Keratinocyte (primary cell): ENCODE measurements at places on chromosomes 5 and 9. TPM values are rescaled to one million over a fixed set of nuclear protein-coding genes. Genes with fewer than 3 reads are reported as not detected.

The RPL35 gene
- 2,334 to 5,073 TPM (median 3,325 TPM) in 3 replicates for polyA plus RNA-seq

GRCh38 chr9:13467157-13467556 lies 187.7 kb upstream of the MPDZ start:
- no peak for DNase-seq

DNA sequence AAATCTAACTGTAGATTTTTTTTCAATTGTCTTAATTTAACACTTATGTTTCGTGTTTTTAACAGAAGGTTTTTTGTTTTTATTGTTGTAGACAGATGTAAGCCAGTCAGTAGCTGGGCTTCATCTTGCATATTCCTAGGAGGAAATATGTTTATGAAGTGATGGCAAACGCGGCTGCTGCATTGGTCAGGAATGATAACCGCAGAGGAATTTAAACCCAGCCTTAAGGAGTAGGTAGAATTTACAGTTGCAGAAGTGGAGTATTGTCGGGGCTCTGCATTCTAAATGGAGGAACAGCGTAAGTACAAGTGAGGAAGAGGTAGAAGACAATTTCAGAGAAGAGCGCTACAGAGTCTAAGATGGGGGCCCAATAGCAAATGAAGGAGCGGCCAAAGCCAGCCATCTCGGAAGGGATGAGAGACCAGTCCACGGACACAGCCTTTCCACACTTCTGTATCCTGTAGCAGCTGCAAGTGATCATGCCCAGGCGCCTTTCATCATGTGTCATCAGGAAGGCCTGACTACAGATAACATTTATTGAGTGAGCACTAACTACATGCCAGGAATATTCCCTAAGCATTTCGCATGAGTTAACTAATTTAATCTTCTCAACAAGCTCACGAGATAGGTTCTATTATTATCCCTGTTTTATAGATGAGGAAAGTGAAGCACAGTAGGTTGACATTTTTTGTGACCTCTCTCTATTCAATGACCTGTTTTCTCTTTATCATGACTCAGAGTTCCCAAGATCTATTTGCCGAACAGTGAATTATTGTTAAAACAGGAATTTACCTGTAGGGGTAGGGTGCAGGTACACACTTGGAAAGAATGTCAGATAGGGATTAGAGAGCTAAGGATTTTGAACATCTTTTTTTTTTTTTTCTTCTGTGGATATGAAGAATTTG lies 38.1 kb downstream of the CMYA5 start:
- no peak for DNase-seq

DNA sequence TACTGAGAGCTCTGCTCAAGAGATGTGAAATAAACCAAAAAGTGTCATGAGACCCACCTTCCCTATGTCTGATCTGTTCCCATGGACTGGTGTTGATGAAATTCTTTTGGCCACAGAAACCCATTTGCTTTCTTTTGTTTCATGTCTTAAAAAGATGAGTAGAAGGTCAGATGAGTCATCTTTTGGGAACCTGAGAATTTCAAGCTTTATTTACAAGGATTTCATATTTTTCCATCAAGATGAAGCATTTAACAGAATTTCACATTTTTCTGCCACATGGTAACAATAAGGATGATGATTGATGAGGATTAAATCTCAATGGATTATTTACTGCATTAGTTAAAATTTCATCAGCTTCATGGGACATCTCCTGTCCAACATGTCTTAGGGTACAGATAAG lies 337.8 kb downstream of the DEPDC1B start:
- no peak for DNase-seq

The EGFLAM gene
- polyA plus RNA-seq, result not detected in 3 replicates

- no peak for DNase-seq
These were observed 11.0 kb downstream of the CDH10 start for GRCh38 chr5:24633715-24634325.

DNA sequence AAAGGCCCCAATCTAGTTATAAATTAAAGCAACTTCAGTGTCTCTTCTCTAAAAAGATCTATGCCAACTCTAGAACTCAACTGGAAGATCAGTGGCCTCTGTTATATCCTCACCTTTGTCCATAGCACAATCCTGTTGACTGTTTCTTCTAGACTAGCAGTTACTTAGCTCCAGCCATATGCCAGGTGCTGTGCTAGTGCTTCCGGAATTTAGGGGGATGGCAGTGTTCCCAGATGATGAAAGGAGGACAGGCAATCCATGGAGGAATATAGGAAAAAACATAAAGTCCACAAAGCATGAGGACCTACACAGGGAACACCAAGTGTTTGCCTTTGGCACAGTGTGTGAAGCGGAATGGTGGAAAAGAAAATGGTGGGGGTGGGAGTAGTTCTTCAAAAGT lies 214.3 kb downstream of the MAPKAP1 start:
- no peak for DNase-seq

GRCh38 chr5:891837-892393 lies 686 bp downstream of the BRD9 start:
- no peak for DNase-seq

The SPATA6L gene
- 0.51 to 0.92 TPM (median 0.80 TPM) in 3 replicates for polyA plus RNA-seq

DNA sequence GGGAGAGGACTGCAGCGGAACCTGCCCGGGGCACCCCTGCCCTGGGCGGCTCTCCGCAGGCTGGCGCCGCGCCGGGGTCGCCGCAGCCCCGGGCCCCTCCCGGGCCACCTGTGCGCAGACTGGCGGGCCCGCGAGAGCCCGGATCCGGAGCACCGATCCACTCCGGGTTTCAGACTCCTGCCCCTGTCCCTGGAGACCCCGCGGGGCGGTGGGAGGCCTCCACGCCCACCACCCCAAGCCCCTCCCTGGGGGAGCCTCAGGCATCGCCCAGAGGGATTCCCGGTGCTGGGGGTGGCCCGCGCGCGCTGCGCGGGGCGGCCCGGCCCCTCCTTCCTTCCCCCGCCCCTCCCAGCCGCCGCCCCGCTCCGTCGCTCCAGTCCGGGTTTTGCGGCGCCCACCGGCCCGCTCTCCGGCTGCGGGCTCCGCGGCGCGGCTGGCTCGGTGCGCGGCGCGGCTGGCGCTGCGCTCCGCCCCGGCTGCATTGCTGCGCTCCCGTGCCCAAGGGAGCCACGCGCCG lies at the start of gene UNC5A:
Gene UNC5A (plus strand): TSS at position 479 of the 517 bp plus-strand sequence. CDS start 192 bp downstream, outside the sequence.
- DNase-seq, result no peak

DNA sequence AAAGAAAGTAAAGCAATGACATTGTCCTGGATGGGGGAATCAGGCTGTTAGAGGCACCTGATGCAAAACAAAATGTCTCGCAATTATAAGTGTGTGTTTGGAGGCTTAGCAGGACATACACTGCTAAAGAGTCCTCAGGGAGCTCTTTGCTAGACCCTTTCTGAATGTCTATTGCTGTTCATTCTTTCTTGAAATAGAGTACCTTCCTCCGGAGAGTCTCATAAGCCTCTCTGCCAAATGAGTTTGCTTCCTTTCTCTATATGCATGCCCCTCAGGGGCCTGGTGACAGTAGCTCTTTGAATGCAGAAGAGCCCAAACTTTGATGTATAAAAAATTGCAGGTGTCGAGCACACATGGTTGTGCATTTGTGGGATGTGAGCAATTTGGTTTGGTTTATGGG lies 26.4 kb upstream of the ADAMTSL1 start:
- no peak for DNase-seq

DNA sequence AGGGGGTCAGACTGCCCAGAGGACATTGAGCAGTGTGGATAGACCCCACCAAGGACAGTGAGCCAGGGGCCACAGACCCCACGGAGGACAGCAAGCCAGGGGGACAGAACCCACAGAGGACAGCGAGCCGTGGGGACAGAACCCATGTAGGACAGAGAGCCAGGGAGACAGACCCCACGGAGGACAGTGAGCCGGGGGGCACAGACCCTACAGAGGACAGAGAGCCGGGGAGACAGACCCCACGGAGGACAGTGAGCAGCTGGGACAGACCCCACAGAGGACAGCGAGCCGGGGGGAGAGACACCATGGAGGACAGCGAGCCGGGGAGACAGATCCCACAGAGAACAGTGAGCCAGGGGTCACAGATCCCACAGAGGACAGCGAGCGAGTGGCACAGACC lies 3.4 kb upstream of the ZDHHC11 start:
- no peak for DNase-seq

DNA sequence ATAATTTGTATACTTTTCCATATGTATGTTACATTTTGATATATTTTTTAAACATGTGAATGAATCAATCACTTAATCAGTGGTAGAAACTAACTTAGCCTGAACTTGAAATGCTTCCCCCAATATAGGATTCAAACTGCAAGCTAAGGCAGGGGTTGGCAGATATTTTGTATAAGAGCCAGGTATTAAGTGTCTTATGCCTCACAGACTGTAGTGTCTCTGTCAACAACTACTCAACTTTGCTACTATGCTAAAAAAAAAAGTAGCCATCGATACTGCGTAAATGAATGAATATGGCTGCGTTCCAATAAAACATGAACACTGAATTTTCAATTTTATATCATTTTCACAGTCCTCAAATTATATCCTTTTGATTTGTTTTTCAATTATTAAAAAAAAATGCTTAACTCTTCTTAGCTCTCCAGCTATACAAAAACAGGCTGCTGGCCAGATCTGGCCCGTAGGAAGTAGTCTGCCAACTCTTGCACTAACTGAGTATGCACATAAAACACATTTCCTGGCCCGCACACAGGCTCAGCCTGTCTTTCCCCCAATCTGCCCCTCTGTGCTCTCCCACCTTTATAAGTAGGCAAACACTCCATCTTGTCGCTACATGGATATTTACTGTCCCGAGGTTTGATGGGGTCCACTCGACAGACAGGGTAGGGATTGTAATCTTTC lies 91.8 kb downstream of the SAXO1 start:
- no peak for DNase-seq

The PCDHB5 gene
- polyA plus RNA-seq, result 0.07 to 0.10 TPM (median 0.09 TPM) in 3 replicates
